ENCODE measurements at places on chromosomes 7 and 10.

GRCh38 chr10:95406651-95407280 is 116.0 kb upstream of the PDLIM1 start:
- no peak for DNase-seq

DNA sequence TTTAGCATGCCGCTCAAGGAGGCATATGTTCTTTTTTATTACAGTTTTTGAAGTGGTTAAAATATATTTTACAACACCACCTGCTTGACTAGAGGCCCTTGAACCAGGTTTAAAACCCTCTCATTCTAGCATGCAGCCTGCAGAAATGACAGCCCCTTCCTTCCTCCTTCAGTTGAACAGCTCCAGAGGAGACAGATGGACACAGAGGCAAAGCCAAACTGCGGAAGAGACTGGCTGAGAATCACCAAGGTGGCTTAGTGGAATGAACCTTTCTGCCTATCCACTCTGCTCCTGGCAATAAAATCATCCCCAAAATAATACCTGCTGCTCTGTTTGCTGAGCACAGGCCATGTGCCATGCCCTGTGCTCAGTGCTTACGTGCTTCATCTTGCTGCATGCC is 23.9 kb upstream of the PLPP4 start:
- no peak for DNase-seq

DNA sequence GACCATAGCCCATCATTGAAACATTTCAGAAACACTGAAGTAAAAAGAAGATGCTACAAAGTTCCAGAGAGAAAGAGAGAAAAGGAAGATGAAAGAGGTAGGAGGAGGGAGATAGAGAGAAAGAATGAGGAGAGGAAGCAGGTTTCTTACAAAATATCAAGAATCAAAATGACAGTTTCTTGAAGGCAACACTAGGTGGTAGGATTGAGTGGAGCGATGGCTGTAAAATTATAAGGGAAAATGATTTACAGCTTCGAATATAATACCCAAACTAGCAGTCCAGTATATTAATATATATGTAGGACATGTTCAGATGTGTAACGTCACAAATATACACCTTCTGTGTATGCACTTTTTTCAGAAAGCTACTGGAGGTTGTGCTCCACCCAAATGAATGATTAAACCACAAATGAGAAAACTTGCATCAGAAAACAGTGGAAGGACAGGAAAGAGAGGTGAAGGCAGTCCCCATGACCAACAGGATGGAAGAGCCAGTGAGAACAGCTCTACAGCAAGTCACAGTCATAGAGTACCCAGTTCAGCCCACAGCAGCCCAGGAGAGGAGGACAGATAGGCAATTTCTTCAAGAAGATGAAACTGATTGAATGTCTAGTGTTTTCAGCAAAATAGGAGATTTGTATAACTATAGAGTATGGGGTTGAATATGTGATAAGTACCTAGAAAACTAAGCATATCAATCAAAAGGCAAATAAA is 151.5 kb upstream of the TARP start:
- DNase-seq, result no peak

DNA sequence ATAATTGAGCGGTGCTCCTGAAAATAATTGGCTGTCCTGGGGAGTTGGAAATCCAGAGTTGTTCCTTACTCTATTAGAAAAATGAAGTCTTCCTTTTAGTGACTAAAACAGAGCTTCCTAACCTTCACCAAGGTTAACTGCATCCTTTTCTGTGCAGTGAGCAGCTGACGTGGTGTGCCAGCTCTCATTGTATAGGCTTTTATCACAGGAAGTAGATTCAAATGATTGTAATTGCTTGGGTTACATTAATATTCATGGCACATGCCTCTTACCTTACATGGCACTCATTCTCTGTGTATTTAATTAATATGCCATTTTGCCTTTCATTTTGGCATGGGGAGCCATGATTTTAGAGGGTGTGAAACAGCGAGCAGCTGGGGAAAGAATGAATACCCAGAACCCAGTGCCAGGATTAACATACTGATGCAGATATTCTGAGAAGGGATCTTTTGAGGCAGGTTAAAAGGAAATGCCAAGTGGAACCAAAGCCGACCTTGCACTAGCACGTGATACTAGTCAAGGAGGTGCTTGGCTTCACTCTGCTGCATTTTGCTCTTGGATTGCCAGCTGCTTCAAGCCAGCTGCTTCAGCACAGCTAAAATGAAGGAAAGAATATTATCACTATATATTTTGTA is 115.3 kb downstream of the ST7 start:
- no peak for DNase-seq

DNA sequence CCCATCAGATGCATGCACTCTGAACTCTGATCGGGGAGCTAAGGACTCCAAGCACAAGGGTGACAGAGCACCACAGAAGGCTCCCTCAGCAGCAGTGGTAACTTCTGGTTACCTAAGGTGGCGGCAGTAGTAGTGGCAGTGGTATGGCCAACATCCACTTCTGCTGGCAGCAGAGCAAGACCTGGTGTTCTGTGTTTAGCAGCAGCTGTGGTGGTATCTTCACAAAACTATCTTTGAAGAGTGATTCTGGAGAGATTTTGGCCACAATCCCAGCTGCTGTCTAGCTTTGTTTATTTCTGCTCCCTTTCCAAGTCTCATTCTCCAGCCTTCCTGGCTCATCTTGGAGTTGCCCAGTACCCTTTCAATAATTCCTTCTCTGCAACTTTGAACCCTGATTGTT is 102.4 kb upstream of the LRGUK start:
- no peak for DNase-seq

- no peak for DNase-seq
Observed at GRCh38 chr10:119642556-119643111, 8.5 kb upstream of the BAG3 start.

- DNase-seq, result no peak
Observed at GRCh38 chr7:131122394-131122793, 205.3 kb upstream of the MKLN1 start.

DNA sequence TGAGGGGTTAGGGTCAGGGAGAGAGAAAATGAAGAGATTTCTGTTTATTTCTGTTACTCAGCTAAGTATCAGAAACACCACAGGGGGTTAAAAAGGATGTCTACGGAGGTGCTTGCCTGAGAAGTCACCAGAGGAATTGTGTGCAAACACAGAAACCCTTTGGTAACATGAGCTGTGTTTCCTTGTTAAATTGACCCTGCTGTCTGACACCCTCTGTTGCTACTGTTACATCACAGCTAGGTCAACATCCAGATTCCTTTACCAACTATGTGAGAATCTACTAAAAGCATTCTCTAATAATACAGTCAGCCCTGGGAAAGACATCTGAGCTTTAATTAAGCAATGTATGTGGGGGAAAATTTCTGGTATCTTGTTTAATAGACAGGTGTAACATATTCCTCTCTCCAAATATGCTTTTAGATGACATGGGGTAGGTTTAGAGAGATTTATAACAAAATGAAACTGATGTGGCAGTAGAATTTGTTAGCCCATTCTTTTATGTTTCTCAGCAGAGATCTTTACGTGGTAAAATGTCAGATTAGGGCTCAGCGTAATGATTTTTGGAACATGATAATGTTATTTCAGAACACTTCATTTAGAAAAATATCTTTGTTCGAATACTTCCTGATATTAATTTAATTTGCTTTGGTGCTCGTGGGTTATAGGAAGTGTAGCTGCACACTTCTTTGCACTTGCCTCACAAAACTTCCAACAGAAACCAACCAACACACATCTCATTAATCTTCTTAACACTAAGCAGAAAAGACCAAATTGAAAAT is 168.0 kb upstream of the AHR start:
- no peak for DNase-seq

- DNase-seq, result no peak
Observed at GRCh38 chr10:101879456-101880231, 36.0 kb upstream of the KCNIP2 start.

DNA sequence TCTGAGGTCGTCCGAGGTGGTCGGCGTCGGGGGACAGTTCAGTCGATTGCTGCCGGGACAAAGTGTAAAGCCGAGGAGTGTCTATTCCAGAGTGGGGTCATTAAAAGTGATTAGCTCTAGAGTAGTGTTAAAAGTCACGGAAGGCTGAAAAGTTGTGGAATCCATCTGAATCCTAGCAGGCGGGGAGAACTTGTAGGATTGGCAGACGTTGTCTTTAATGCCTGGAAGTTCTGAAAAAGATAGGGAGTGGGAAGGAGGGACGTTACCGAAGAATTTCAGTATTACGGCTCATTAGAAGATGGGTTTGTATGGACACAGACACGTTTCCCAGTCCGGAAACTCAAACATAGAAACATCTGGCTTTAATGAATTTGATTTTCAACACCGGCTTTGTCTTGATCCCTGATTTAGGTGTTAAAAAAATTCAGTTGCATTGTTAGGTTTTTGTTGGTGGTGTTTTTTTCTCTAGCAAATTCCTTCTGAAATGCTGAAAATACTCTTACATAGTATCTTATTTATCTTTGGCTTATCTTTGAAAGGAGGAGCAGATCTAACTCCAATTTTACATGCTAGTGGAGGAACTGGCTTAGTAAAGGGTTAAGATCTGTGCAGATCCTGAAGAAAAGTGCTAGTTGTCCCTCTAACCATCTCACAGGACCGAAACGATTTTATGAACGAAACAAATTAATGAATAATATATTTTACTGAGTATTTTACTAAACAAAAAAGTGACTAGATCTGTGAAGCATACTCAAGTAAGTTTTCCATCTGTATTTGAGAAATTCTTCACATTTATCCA is 900 bp downstream of the MKLN1 start:
- no peak for DNase-seq

- no peak for DNase-seq
Observed at GRCh38 chr7:13725591-13725990, 263.9 kb downstream of the ETV1 start.
